ENCODE measurements at places on chromosomes 5 and 9.

DNA sequence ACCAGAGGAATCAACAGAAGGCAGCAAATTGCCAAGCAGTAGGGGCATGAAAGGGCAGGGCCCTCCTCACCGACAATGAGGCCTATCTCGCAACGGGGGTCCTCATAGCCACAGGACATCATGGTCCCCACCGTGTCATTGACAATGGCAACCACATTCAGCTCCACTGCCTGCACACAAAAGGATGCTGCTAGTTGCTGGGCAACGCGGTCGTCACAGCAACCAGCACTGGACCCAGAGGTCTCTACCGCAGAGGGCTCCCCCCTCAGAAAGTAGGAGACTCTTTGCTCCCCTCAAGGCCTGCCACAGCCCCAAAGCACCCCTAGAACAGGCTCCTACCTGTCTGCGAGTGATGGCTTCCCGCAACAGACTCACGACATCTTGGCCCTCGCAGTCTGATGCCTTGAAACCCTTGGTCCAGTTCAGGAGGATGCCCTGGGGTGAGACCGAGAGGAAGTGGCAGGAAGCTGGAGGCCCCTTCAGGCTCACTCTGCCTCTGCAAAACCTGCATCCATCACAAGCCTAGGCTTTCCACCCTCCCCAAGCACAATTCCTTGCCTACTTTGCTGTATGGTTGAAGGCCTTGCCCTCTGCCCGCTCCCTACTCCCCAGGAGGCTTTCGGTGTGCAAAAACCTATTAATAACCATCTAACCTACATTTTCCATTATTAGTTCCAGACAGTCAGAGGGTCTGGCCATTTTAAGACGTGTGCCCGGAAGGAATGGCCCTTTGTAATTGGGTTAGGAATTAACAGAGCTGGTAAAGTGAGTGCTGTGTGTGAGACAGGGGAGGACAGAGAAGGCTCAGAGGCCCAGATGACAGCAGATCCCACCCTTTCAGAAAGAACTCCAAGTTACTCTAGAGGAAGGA is 15.2 kb downstream of the HK3 start:
- DNase-seq: no peak

GRCh38 chr9:106862821-106863720 is at the start of gene ZNF462:
TSS of gene ZNF462 (plus strand) at chr9:106863166. CDS start at chr9:106923384, 60,218 bp downstream.
- peak; percentile 63 for DNase-seq

DNA sequence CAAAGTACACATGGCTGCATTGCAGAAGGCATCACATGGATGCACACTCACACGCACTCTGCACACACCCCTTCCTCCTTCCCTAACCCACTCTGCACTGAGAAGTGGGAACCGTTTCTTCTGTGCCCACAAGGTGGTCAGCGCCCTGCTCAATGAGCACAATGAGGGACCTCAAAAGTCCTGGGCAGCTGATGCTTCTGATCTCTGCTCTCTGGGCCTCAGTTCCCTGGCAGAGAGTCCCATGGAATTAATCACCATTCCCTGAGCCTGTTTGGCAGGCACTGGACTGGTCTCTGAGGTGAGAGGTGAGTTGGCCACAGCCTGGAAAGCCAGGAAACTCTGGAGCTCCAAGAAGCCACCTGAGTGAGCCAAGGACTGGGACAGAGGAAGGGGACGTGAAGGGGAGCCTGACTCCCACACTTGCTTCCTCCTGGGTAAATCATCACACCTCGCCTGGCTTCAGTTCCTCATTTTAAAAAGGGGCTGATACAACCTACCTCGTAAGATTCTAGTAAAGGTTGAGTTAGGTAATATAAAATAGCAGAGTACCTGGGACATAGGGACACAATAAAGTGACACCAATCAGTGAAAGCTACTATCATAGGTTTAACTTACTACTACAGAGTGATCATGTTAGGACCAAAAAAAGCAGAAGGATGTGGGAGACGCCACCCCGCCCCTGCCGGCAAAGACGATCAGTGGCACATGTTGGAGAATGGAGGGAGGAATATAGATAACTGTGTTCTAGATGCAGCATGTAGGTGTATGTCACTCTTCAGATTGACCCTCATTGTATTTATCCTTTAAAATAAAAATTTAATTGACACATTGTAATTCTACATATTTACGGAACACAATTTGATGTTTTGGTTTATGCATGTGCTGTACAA is 21.1 kb upstream of the IGFBPL1 start:
- no peak for DNase-seq

DNA sequence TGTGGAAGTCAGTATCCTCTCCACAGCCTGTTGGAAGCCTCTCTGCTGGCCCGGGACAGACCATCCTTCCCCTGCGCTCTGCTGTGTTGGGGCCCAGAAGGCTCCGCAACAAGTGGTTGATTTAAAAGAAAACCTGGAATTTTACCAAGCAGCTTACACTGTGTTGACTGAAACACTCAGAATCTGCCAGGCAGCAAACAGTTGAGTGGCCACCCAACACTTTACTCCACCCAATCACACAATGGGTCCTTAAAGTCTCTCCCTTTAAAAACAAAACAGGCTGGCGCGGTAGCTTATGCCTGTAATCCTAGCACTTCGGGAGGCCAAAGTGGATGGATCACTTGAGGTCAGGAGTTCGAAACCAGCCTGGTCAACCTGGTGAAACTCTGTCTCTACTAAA is 28.0 kb upstream of the DMRT3 start:
- no peak for DNase-seq

DNA sequence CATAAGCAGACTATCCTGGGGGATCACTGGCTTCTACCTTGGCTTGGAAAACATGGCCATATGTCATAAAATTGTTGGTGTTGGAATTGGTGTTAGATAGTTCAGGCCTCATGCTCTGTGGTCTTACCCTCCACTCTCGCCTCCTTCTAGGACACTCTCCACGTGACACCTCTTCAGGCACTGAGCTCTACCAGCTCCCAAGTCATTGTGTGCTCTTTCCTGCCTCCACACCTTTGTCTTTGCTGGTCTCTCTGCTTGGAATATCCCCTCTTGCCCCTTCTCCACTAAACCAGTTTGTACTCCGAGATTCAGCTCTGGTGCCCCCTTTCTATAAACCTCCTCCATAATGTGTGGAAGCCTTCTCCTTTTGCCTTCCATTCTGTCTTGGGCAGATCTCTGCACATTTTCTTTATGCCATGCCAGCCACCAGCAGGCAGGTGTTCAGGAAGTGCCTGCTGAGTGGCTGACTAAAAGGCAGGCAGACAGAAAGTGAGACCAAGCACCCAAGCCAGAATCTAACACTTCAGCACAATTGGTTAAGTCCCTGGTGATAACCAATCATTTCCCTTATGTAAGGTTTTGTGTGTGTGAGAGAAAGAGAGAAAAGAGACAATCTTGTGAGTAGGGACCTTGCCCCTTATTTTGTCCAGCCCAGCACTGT is 37.7 kb downstream of the SAR1B start:
- no peak for DNase-seq

GRCh38 chr9:72193478-72193881 is 44.2 kb downstream of the GDA start:
- DNase-seq: no peak
